ENCODE measurements at places on chromosomes 1 and 21. TPM values are rescaled to one million over a fixed set of nuclear protein-coding genes. Genes with fewer than 3 reads are reported as not detected.

ADGRL4 gene
- 21.8 TPM for total RNA-seq

SELL gene
- total RNA-seq, result not detected

GRCh38 chr1:227094249-227094966 is 154.3 kb downstream of the COQ8A start:
- DNase-seq, result no peak

GRCh38 chr1:6440198-6441126 is 15.9 kb downstream of the ESPN start:
- DNase-seq, result no peak

DNA sequence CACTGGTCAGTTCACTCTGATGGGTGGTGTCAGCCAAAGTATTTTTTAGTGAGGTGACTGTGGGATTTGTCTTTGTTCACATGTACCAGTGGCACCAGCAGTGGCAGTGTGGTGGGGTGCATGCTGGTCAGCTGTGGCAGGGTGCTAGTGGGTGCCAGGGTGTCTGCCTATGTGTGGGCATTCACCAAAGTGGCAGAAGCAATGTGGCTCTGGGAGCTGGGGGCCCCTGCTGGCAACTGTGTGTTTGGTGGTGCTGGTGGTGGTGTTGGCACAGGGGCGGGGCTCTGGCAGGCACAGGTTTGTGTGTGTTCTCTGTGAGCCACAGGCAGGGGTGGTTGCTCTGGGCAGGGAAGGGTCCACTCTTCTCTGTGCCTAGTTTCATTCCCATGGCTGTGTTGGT is 161.5 kb downstream of the CENPF start:
- no peak for DNase-seq

ZBTB37 gene
- total RNA-seq, result 7.5 TPM

GRCh38 chr1:205993068-205993467 is 10.1 kb downstream of the RAB7B start:
- DNase-seq, result no peak

DNA sequence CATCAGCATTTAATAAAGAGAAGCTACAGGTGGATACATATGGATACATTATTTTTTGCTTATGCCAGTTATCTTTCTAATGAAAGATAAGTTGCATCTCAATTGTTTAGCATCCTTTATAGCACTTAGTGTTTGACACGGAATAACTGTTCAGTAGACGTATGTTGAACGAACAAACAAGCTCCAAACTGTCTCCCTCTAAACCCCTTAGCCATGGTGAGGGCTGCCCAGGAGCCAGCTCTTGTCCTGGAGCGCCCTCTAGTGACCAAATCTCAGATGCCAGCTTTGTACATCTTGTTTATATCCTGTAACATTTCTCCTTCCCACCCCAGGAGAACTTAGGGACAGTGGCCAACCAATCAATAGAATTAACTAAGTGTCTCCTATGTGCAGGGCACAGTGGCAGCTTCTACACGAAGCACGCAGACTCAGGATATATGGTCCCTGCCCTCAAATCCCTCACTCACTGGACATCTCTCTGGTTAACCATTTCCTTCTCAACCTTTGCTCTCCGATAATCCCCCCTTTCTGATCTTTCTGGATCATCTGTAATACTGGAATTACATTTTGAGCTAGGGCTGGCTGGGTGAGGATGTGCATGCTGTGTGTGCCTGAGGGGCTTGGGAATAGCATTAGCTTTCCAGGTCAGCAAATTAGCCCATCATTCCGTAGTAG is 22.9 kb downstream of the KCNA10 start:
- DNase-seq, result peak; percentile 12

TSPAN1 gene
- 68.5 TPM for total RNA-seq

RYR2 gene
- total RNA-seq, result not detected

DNA sequence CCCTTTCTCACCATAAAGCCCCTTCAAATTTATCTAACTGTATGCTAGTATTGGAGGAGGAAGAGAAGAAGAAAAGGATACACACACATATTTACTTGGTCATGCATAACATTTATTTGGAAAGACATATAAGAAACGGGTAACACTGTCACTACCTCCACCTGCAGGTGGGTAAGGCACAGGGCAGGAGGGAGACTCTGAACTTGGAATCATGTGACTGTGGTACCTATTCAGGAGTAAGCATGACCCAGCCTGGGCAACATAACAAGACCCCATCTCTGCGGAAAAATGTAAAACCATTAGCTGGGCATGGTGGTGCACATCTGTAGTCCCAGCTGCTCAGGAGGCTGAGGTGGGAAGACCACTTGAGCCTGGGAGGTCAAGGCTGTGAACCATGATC is 1.4 kb upstream of the PADI6 start:
- DNase-seq, result no peak

GRCh38 chr1:2079396-2080085 is 29.3 kb downstream of the PRKCZ start:
- DNase-seq, result no peak

GRCh38 chr1:226738421-226738994 is 574 bp downstream of the ITPKB start:
- no peak for DNase-seq

DNA sequence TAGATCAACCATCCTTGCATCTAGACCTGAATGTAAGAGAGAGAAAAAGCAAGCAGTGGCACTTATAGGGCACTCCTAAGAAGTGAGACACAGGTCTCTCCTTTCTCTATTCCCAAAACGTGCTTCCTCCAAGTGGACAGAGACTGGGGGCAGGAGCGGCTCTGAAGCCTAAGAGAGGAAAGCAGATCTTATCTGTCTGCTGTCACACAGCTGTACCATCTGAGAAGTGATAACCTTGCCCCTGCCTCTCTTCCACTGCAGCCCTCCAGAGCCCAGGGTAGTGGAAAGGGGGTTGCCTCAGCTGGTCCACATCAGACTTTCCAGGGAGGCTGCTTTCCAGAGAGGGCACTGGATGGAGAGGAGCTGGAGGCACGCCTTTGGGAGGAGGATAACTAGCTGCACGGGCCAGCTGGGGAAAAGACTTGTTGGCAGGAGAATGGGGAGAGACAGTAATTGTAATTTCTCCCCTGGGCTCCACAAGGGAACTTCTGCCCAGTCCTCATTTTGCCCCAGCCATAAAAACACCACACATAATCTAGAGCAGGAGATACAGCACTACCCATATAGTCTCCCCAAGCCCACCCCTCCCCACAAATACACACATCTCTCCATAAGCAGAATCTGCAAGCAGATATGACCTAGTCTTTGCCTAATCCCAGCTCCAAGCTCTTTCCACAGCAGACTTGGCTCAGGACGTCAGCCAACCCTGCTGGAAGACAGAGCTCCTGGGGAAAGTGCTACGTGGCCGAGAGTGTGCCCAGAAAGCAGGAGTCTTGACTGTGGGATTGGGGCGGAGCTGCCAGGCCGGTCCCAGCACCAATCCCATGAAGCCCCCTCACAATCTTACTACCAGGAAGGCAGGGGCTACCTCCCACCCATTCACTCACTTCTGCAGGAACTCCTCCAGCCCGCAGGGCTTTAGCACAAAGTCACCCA is 31.2 kb downstream of the PIK3C2B start:
- DNase-seq, result no peak

- DNase-seq, result no peak
Measured at GRCh38 chr21:45828580-45829570, 152.7 kb upstream of the COL6A1 start.

- DNase-seq, result no peak
Measured at GRCh38 chr21:30337772-30338171, 278 bp upstream of the KRTAP27-1 start.

DNA sequence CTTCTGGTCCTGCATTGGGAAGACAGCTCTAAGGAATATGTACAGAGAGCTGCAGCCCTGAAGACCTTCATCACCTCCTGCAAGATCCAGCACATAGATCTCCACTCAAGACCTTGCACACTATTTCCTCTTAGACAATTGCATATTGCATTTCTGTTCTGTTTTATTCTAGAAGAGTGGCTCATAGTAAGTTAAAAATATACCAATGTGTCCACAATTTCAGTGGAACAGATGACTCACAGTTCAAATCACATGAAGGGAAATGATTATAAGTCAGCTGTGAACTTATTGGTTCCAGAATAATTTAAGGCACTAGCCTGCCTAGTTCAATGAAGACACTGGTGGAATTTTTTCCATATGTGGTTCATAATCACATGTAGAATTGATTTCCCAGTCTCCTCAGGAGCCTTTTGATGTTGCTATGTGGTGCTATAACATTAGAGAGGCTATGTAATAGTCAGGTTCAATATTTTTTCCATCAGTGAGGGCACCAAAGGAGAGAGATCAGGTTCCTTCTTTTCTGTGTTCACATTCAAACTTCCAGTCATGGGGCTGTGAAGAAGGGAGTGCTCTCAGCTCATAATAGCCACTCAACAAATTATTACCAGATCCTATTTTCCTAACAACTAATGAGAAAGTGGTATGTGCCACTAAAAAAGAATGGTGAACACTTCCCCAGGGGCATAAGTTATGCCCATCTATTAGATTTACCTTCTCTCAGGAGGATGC is 9.8 kb upstream of the AK5 start:
- DNase-seq, result peak; percentile 19

IL23R gene
- not detected for total RNA-seq

GRCh38 chr1:108149796-108150467 is 50.2 kb downstream of the SLC25A24 start:
- DNase-seq, result no peak

KRTAP13-3 gene
- total RNA-seq, result not detected

Data from kidney epithelial cell (primary cell).